Stimulated activated CD4-positive, alpha-beta T cell treated with anti-CD3 and anti-CD28 coated beads, Interleukin-1b, Interleukin-23, amount 100 ng/mL, for 4 hours (primary cell): ENCODE measurements at places on chromosomes 7 and 10.

GRCh38 chr7:128395748-128396147 is 14.0 kb downstream of the IMPDH1 start:
- no peak for DNase-seq

DNA sequence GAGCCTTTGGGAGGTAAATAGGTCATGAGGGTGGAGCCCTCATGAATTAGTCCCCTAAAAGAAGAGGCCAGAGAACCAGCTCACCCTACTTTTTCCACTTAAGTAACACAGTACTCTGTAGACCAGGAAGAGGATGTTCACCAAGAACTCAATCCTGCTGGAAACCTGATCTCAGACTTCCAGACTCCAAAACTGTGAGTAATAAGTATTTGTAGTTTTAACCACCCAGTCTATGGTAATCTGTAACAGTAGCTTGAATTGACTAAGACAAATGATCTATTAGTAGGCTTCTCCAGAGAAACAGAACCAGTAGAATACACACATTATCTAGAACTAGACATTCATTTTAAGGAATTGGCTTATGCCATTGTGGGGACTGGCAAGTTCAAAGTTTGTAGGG is 51.5 kb downstream of the ANKMY2 start:
- no peak for DNase-seq

DNA sequence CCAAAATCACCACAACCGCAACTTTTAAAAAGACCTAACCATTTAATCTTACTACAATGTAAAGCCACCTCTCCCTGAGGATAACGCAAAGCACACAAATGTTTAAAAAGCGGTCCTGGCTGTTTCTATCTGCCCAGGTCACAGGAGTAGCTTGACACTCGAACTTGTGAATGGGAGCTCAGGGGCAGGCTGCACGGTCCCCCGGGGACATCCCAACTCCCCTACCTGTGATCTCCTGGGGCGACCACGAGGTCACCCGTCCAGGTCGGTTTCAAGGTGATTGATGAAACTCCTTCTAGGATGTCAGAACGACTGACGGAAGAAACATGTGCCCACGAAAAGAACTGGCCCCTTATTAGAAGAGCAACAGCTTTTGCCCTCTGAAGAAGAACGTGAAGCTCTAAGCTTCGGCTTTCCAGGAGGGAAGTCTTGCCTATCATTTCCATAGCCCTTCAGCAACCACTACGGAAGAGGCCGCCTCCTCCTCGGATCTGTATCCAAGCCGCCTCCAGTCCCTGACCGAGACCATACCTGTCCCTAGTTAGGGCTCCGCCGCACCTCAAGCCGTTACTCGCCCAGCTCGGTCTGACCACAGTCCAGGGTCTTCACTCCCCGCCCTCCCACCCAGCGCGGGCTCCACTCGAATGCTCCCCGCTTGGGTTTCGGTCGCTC is 459 bp downstream of the CYCS start:
- peak; percentile 17 for DNase-seq

- DNase-seq: no peak
These were observed 4.3 kb downstream of the NOC3L start for GRCh38 chr10:94358480-94358879.

GRCh38 chr7:108335269-108335918 is 120.8 kb downstream of the NRCAM start:
- DNase-seq: peak; percentile 1

- no peak for DNase-seq
These were observed 44.9 kb downstream of the MCU start for GRCh38 chr10:72736828-72737220.

DNA sequence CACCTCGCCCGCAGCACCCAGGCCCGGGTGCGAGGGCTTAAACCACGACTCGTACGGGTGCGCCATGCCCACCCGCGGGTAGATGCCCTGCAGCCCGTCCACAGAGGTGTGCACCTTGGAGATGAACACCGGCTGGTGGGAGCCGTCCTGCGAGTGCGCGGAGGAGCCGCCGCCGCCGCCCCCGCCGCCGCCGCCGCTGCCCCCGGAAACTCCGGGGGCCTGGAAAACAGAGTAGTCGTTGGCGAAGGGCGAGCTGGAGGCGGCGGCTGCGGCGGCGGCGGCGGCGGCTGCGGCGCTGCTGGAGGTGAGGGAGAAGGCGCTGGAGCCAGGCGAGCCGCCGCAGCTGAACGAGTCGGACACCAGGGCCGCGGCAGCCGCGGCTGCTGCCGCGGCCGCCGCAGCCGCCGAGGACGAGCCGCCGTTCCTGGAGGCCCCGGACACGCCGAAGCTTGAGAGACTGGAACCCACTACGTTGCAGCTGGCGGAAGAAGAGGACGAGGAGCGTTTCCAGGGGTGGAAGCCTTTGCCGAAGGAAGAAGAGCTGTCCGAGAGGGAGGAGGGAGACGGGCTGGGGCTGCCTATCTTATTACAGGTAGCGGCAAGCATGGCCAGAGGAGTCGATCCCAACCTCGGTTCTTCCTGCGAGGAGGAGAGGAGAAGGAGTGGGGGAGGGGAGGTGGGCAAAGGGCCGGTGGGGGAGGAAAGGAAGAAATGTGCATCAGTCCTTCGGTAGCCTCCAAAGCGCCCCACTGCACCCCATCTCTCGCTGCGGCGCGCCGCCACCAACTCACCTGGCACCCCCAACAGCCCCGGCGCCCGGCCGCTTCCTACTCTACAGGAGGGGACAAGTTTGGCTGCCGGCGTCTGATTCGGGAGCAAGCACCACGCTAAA is 1.3 kb downstream of the SP8 start:
- DNase-seq: no peak
